Stimulated activated CD4-positive, alpha-beta T cell treated with anti-CD3 and anti-CD28 coated beads, Interleukin-15, amount 100 ng/mL, for 24 hours (primary cell): ENCODE measurements at places on chromosomes 12 and 14.

DNA sequence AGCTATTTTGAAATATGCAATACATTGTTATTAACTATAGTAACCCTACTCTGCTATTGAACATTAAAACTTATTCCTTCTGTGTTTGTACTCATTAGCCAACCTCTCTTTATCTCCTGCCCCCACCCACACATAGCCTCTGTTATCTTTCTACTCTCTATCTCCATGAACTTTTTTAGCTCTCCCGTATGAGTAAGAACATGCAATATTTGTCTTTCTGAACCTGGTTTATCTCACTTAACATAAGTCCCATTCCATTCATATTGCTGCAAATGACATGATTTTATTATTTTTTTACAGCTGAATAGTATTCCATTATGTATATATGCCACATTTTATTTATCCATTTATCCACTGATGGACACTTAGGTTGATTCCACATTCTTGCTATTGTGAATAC, 79.0 kb upstream of the AMIGO2 start:
- DNase-seq, result no peak

DNA sequence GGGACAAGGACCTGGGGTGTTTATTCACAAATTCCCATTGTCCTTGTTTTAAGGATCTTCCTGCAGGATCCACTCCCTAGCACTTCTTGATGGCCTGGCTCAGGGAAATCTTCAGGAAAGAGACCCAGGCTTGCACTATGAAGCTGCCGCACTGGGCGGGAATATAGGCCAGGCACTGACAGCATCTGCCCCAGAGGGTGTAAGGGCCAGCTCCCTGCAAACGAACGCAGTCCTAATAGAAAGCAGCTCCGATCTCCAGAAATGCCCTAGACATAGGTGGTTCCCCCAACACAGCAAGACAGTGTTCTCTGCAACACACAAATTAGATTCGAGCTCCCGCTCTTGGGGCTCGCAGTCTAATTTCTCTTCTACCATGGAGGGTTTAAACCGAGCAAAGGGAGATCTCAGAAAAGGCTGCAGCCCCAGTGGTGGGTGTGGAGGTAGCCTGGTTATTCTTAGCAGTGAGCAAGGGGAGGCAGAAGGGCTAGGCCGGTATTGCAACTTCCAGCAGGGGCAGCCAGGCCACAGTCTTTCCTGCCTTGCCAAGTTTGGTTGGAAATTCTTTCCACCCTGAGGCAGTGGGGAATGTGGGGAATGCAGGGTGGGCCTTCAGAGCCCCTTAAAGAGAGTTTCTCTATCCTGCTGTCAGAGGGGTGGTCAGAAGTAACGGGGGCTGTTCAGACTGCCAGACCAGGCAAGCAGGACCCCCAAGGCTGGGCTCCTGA, 16.1 kb upstream of the WSCD2 start:
- DNase-seq, result no peak

DNA sequence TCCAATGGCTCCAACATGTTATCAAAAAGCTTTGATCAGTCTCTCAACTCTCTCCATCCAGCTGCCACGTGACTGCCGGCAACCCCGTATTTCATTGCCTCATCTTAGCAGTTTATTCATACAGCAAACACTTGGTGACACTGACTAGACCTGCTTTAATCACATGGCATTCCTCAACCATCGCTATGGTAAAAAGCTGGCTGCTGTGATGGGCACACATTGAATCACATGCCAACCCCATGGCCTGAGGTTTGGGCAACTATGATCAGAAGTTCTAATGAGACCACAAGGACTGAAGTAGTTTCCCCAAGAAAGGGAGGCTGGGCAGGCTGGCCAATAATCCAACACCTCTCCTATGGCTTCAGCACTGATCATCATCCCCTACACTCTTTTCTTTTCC, 40.6 kb upstream of the TAS2R42 start:
- no peak for DNase-seq

DNA sequence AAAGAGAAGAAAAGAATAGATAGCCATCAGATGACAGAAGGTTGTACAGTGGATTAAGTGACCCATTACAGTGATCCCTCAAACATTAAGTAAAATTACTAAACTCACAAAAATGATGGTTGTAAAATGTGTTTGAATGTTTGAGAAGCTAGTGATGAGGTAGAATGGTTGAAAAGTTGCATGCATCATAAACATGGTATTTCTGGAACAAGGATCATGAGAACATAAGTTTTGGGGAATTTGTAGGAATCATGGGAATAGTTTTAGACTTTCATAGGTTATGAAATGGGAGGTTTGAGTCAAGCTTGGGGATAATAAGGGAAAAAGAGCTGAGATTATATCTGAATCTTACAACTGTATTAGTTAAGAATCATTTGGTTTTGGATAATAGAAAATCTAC, 34.1 kb upstream of the NEDD1 start:
- no peak for DNase-seq

DNA sequence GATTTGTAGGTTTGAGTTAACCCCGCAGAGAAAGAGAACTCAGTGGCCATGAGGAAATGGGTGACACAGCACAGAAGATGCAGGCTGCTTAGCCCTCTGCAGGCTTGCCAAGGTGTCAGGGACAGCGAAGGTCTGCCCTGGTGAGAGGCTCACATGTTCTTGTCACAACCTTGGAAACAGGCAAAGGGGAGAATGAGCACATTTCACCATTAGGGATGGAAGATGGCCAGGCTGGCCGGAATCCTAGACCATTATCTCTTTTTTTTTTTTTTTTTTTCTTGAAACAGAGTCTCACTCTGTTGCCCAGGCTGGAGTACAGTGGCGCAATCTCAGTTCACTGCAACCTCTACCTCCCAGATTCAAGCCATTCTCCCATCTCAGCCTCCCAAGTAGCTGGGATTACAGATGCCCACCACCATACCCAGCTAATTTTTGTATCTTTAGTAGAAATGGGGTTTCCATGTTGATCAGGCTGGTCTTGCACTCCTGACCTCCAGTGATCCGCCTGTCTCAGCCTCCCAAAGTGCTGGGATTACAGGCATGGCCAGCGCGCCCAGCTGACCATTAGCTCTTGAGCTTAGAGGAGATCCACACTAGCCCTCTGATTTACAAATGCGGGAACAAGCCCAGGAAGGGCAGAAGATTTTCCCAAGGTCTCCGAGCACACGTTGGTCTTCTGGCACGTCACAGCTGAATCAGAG, 34.6 kb downstream of the LTBP2 start:
- no peak for DNase-seq

DNA sequence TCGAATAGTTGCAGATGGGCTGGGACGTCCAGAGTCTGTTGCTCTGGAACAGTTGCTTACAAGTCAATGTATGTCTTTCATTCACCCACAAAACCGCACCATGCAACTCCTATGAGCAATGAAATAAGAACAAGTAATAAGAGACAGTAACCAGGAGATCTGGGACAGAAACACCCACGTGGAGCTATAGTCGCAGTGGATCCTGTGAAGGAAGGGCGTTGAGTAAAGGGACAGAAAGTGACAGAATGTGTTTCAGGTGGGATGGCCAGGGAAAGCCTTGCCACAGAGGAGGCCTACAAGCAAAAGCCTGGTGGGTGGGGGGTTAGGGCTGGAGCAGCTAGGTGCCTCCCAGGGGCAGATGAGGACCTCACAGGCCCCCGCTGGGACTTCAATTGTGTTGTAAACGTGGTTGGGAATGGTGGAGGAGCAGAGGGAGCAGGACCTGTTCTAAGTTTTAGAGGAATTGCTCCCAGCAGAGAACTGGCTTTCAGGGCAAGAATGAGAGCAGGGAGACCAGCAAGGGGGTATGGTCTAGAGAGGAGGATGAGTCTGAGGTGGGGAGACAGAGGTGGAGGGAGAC, 86.7 kb upstream of the FZD10 start:
- no peak for DNase-seq

GRCh38 chr14:73810478-73811163, 41.0 kb upstream of the PTGR2 start:
- DNase-seq, result no peak

GRCh38 chr12:51524386-51524901, 66.6 kb upstream of the SCN8A start:
- DNase-seq, result no peak

GRCh38 chr12:55666508-55666907, 29.8 kb downstream of the OR10P1 start:
- no peak for DNase-seq

GRCh38 chr14:100717386-100717785, 9.3 kb upstream of the DLK1 start:
- no peak for DNase-seq

DNA sequence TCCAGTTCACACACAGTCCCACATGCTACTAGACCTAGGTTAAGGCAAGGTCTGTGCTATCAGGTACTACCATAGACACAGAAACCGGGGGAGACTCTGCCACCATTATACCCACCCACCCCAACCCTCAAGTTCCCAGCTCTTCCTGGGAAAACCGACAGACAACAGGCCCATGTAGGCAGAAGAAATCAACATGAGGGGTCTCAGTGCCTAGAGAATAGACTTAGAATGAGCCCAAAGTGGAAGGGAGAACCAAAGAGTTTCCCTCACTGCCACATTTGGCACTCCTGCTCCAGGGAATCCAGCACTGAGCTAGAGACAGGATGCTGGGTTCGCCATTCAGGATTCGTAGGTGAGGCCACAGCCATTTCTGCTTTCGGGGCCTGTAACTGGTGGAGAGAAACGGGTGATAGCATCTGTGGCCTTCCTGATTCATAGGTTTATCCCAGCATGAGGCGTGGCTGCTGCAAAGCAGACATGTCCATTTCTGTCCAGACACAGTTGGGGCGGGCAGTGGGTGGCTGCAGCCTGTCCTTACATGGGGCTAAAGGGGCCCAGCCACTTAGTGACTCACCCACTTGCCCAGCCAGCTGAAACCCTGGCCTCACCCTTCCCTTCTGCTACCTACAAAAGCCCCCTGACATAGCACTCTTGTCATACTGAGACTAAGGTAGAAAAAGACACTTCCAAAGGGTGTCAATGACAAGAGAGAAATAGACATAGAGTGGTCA, 69.4 kb downstream of the IRF2BPL start:
- peak; percentile 39 for DNase-seq

DNA sequence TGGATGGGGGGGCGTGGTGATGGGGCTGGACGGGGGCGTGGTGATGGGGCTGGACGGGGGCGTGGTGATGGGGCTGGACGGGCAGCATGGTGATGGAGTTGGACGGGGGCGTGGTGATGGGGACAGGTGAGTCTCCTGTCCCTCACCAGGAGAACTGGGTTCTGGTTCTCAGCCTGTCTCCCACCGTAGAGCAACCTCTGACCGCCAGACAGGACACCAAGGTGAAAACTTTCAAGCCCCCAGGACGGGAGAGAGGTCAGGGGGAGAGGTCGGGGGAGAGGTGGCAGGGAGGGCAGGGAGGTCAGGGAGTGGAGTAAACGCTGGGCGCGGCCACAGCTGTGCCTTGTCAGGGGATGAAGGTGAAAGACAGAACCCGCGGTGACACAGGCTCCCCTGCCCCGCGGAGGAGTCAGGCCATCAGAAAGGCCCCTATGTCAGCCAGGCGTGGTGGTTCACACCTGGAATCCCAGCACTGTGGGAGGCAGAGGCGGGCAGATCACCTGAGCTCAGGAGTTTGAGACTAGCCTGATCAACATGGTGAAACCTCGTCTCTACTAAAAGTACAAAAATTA, 84.6 kb downstream of the GALNT9 start:
- DNase-seq, result no peak

GRCh38 chr12:116140529-116140928, 137.0 kb downstream of the MED13L start:
- no peak for DNase-seq

DNA sequence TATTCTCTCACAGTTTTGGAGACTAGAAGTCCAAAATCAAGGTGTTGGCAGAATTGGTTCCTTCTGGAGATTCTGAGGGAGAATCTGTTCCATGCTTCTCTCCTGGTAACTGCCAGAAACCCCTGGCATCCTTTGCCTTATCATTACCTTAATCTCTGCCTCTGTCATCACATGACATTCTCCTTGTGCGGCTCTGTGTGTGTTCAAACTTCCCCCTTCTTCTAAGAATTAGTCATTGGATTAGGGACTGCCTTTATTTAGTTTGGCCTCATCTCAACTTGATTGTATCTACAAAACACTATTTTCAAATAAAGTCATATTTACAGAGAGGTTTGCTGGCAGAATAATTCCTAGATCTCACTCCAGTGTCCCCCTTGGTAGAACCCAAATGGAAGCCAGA, 68.9 kb downstream of the ZNF641 start:
- no peak for DNase-seq

DNA sequence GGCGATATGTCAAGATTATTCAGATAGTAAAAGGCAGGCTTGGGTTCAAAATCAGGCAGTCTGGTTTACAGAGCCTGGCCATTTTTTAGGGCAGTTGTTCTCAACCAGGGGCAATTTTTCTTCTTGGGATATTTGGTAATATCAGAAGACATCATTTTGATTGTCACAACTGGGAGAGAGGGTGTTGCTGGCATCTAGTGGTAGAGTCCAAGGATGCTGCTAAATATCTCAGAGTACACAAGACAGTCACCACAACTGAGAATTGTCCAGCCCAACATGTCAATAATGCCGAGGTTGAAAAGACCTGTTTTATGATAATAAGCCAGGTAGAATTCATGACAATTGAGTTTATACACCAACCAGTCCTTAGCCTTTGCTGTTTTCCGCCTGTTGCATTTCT, 733.9 kb downstream of the NRXN3 start:
- DNase-seq, result no peak

DNA sequence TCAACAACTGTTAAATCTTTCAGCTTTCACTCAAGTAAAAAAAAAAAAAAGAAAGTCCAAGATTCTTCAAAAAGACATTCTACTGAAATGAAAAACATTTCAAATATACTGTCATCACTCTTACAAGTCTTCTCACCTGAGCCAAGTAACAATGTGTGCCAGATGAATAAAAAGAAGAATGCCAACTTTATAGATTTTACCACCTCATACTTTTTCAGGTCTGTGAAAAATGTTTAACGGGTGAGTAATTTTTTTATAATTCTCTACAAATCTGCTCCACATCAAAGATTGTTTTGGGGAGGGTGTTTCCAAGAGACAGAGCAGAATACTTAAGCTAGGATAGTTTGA, 181.0 kb upstream of the BMP4 start:
- DNase-seq, result no peak

DNA sequence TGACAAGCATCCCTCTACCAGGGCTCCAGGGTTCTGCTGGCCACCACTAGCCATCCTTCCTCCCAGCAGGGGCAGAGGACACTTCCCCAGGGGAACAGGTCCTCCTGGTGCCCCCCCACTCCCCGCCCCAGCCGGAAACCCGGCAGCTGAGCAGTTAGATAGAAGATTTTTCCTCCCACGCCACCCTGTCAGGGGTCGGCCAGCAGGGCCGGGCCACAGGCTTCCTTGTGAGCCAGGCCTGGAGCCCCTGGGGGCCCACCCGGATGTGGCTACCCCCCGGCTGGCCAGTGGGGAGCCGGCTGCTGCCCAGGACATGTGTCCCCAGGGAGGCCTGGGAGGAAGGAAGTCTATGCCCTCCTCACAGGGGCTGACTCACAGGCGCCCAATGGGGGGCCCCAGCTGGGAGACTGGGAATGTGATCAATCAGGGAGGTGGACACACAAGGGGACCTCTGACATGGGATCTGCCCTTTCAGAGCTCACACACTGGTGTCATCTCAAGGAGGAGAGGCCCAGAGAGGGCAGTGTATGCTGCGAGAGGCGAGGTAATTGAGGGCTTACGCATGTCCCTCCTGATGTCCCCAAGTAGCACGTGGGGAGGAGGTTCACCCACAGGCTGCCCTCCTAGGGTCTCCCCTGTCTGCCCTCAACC, 4.2 kb downstream of the SH2B3 start:
- peak; percentile 57 for DNase-seq
